Adipose tissue (tissue), 3 donors: ENCODE measurements at places on chromosomes 6 and 20. TPM values are rescaled to one million over a fixed set of nuclear protein-coding genes. Genes with fewer than 3 reads are reported as not detected.

The C6orf163 gene
- 3.1 TPM for polyA plus RNA-seq

The PGC gene
- polyA plus RNA-seq: 263 TPM

The ELOVL4 gene
- 0.27 TPM for polyA plus RNA-seq

The LPA gene
- not detected for polyA plus RNA-seq

The HLA-DMB gene
- polyA plus RNA-seq: 4.3 TPM

The C20orf204 gene
- polyA plus RNA-seq: 0.56 TPM

The ZNF831 gene
- 0.22 TPM for polyA plus RNA-seq

The CST1 gene
- not detected for polyA plus RNA-seq

The ZGPAT gene
- 30.7 TPM for polyA plus RNA-seq
